ENCODE measurements at places on chromosomes 3 and 15. TPM values are rescaled to one million over a fixed set of nuclear protein-coding genes. Genes with fewer than 3 reads are reported as not detected.

ISLR gene
- 37.4 TPM for total RNA-seq

NRG4 gene
- 16.3 TPM for total RNA-seq

GRCh38 chr3:125591116-125591760, 4.1 kb downstream of the OSBPL11 start:
- no peak for DNase-seq

DNA sequence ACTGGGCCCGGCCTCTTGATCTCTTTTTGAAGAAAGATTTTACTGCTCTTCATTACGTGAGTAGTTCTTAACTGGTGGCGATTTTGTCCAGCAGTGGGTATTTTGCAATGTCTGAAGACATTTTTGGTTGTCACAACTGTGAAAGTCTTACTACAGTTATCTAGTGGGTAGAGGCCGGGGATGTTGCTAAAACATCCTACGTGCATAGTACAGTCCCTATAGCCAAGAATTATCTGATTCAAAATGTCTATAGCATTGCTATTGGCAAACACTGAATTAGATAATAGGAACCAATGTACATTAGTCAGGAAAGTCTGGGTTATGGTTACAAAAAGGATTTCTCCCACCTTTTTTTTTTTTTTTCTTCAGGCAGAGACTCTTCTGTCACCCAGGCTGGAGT, 38.1 kb downstream of the FOXL2 start:
- DNase-seq = no peak

DNA sequence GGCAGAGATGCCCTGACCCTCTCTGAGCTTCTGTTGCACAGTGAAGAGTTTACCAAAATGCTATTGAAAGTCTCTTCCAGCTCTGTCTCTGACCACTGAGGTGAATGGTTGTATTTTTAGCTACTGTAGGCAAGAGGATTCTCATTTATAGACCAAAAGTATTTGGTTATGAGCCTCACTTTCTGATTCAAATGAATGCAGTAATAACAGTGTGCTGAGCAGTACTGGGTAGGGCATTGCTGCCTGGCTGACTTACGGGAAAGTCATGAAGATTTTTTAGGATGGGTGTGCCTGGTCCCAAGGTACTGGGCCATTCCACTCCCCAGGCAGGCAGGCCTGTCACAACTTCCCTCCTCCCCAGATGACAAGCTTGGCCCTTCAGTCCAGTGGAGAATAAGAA, 15.5 kb downstream of the PLA1A start:
- no peak for DNase-seq

DNA sequence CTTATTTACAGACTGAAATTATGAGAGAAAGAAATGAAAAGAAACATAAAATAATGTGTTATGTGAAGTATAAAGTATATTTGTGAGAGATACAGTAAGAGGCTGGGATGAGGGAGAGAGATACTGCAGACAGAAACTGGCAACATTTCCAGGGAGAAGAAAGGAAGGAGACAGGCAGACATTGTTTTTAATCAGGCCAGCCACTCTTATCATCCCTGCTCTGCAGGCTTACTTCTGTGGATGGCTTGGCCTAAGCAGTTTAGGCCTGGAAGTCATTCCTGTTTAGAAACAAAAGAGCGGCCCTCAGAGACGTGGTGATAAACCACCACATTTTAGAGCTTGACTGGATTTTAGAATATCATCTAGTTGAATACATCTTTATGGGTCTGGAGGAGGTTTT, 12.4 kb downstream of the PCCB start:
- DNase-seq = no peak

DNA sequence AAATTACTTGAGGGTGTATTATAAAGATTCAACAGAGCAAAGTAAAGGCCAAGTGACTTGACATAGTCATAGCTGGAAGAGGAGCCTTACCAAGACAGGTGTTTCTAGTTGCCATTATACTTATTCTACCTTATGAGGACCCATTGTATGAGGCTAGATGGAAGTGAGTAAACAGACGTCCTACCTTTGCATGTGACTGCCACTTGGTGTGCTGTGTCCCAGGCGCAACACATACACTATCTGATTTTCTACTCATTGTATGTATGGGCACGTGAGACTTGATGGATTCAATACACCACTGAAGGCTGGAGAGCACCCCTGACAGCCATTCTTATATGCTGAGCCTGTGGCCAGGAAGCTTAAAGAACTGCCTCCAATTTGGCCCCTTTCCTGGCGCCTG, 40.5 kb downstream of the BOC start:
- DNase-seq = no peak

DNA sequence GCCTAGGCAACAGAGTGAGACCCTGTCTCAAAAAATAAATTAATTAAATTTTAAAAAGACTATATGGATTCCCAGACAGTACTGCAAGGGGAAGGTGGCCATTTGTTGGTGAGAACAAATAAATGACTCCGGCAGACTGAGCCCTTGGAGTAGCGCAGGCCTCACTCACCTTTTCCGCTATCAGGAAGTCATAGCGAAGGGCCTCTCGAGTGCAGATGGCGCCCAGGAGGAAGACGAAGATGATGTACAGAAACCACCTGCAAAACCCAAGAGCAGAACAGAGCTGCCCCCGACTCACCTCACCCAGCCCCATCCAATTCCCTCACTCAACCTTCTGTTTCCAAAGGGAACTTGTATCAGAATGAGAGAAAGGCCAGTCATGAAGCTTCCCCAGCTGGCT, 62.8 kb upstream of the HEG1 start:
- DNase-seq = no peak

- DNase-seq = no peak
Measured at GRCh38 chr15:64623347-64623996, 151.9 kb downstream of the RBPMS2 start.

DNA sequence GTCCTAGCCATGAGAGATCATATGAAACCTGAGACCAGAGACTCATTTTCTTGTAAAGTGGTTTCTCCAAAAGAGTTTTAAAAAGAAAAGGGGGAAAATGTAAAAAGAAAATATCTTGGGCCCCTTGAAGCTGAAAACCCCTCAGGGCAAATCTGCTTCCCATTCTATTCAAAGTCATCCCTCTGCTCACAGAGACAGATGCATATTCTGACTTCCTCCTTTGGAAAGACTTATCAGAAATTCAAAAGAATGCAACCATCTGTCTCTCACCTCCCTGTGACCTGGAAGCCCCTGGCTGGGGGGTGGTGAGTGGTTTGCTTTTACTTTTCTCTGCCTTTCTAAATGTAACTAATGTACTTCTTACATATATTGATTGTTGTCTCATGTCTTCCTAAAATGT, 1154.8 kb downstream of the NSUN3 start:
- no peak for DNase-seq

GRCh38 chr3:121707531-121708273, 41.8 kb downstream of the GOLGB1 start:
- DNase-seq = no peak

DNA sequence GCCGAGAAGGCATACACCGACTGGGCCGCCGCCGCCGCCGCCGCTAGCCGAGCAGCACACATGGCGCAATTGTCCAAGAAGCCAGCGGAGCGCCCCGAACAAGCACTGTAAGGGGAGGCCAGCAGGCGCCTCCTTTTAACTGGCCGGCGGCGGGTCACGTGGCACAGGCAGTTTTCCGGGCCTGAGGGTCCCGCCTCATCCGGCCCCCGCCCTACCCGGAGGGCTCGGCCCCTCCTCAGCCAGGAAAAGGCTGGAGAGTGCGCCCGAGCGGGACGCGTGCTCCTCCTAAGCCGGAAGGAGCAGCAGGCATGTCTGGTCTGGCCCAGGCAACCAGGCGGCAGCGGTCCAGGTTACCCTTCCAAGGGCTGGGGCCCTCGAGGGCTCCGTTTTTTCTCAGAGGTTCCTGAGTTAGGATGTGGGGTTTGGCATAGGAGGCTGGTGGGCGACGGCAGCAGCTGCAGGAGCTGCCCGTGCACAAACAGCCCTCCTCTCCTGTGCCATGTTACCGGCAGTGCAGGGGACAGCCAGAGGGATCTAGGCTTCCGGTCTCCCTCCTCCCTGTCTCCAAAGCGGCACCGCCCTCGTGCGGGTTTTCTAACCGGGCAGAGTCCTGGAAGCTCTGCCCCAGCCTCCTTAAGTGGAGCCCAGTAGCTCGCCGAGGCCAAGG, at the start of gene GPX1:
Gene GPX1, minus strand, starts transcription at position 137 of the 667 bp plus-strand sequence. Its CDS starts 75 bp downstream, at position 62.
- peak; percentile 97 for DNase-seq

DNA sequence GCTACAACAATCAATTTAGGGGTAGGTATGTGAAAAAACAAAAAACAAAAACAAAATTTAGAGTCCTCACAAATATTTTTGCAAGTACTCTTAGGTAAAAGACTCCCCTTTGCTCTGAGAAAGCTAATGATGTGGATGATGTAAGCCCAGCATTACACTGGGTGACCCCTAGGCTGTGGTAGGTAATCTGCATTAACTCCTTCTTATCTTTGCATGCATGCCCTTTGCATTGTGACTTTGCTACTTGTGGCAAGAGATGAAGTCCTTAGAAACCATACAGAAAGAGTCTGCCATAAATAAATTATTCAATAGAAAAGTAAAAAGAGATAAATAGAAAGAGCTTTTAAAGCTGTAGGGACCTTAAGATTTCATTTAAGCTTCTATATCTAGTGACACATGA, 159.7 kb upstream of the MBNL1 start:
- no peak for DNase-seq

- no peak for DNase-seq
Measured at GRCh38 chr3:194866236-194866635, 180.6 kb downstream of the FAM43A start.

- DNase-seq = no peak
Measured at GRCh38 chr15:57570994-57571393, 20.7 kb upstream of the MYZAP start.

- no peak for DNase-seq
Measured at GRCh38 chr3:190178779-190179178, 58.1 kb upstream of the P3H2 start.

GRCh38 chr15:96360581-96361308, 30.2 kb downstream of the NR2F2 start:
- DNase-seq = no peak

Data from ureter (tissue), 1 donor.